ENCODE measurements at places on chromosomes 4 and X. TPM values are rescaled to one million over a fixed set of nuclear protein-coding genes. Genes with fewer than 3 reads are reported as not detected.

DNA sequence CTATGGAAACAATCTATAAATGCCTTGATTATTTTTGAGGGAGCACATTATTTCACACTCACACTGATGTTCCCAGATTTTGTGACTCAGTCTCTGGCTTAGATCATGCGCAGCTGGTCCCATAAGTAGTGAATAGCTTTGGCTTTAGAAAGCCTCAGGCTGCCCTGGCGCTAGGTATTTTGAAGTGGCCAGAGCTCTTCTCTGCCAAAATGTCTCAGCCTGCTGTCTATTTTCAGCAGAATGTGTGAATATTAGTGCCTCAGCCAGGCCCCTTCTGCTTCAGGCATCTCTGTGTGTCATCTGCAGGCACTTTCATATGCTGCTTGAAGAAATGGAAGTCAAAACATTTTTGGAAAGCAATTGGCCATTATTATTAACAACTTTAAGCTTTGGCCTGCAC is 931.0 kb upstream of the INTU start:
- no peaks in the 10 kb centered on the region for H3K27me3 ChIP-seq
- DNase-seq: no peak
- no peak overlapping the region for H3K27ac ChIP-seq

GRCh38 chrX:55489314-55490009 is at the start of gene USP51:
TSS of gene USP51 (minus strand) at chrX:55489848. CDS start at chrX:55488939, 909 bp downstream.
- peaks cover 8% of the 10 kb centered on the region for H3K4me1 ChIP-seq
- H3K27ac ChIP-seq: peak within 1 kb of the TSS; percentile 96
- H3K27me3 ChIP-seq: no peaks in the 10 kb centered on the region
- peak; percentile 91 for DNase-seq

DNA sequence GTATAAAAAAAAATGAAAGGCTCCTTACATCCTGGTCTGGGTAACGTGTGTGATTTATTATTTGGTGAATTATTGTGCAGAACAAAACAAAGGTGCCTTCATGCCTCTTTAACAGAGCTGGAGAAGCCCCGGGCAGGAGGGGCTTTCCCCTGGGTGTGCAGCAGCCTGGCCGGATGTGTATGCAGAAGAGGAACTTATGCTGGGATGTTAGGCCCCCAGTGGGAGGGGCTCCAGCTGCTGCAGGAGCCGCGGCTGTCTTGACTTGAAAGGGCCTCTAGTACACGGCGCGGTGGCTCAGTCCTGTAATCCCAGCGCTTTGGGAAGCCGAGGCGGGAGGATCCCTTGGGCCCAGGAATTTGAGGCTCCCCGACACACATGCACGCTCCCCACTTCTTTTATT is 16.0 kb downstream of the CCNQ start:
- DNase-seq: no peak
- no peaks in the 10 kb centered on the region for H3K4me1 ChIP-seq
- no peaks in the 10 kb centered on the region for H3K27me3 ChIP-seq
- no peaks in the 10 kb centered on the region for H3K36me3 ChIP-seq
- no peak overlapping the region for H3K27ac ChIP-seq

GRCh38 chr4:140829825-140830224 is 73.6 kb upstream of the TBC1D9 start:
- no peaks in the 10 kb centered on the region for H3K36me3 ChIP-seq
- H3K4me3 ChIP-seq: no peak overlapping the region
- no peak overlapping the region for H3K27ac ChIP-seq

DNA sequence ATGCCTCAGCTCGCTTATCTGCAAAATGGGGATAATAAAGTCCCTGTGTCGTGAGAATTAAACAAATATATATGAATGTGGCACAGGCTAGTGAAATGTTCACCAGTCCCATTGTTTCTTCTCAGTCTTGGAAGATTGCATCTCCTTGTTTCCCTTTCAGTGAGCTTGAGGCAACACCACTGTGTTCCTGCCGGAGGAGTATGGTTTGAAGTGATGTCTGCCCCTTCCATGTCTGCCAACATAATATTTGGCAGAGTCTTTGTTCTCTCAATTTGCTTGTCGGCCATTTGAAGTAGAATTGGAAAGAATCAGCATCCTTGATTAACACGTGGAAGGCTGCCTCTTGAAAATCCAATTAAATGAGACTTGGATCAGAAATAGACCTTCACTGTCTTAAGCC is 1088.5 kb upstream of the INTU start:
- no peak overlapping the region for H3K27ac ChIP-seq
- no peaks in the 10 kb centered on the region for H3K4me1 ChIP-seq
- H3K4me3 ChIP-seq: no peak overlapping the region
- DNase-seq: no peak
- H3K36me3 ChIP-seq: no peaks in the 10 kb centered on the region

GRCh38 chr4:184849185-184849584 is 23.4 kb upstream of the ACSL1 start:
- no peak for DNase-seq
- H3K27ac ChIP-seq: no peak overlapping the region
- H3K27me3 ChIP-seq: no peaks in the 10 kb centered on the region
- no peak overlapping the region for H3K4me3 ChIP-seq
- H3K4me1 ChIP-seq: peaks cover 8% of the 10 kb centered on the region

GRCh38 chr4:149047368-149047767 is 605.2 kb upstream of the NR3C2 start:
- H3K27ac ChIP-seq: no peak overlapping the region
- H3K36me3 ChIP-seq: no peaks in the 10 kb centered on the region
- H3K4me3 ChIP-seq: no peak overlapping the region

DNA sequence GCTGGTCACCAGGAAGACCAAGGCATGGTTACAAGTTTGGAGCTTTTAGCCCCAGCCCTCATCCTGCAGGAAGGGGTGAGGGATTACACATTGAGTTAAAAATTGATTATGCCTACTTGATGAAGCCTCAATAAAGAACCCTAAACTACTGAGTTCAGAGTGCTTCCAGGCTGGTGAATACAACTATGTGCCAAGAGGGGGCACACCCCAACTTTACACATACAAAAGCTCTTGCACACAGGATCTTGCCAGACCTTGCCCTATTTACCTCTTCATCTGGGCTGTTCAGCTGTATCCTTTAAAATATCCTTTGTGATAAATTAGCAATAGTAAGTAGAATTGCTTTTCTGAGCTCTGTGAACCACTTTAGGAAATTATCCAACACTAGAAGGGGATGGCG is 489.3 kb downstream of the INPP4B start:
- H3K27me3 ChIP-seq: no peaks in the 10 kb centered on the region
- H3K4me1 ChIP-seq: peaks cover 21% of the 10 kb centered on the region
- no peak overlapping the region for H3K27ac ChIP-seq
- H3K36me3 ChIP-seq: no peaks in the 10 kb centered on the region
- no peak overlapping the region for H3K4me3 ChIP-seq

GRCh38 chr4:82593411-82593810 is 31.6 kb upstream of the TMEM150C start:
- no peaks in the 10 kb centered on the region for H3K4me1 ChIP-seq
- H3K4me3 ChIP-seq: no peak overlapping the region
- no peaks in the 10 kb centered on the region for H3K36me3 ChIP-seq
- H3K27me3 ChIP-seq: no peaks in the 10 kb centered on the region
- no peak for DNase-seq

GRCh38 chrX:70476934-70477733 is 32.5 kb downstream of the DLG3 start:
- peak overlapping the region; percentile 61 for H3K27ac ChIP-seq
- H3K4me1 ChIP-seq: peaks cover 31% of the 10 kb centered on the region
- no peak for DNase-seq
- no peak overlapping the region for H3K4me3 ChIP-seq
- no peaks in the 10 kb centered on the region for H3K27me3 ChIP-seq

DNA sequence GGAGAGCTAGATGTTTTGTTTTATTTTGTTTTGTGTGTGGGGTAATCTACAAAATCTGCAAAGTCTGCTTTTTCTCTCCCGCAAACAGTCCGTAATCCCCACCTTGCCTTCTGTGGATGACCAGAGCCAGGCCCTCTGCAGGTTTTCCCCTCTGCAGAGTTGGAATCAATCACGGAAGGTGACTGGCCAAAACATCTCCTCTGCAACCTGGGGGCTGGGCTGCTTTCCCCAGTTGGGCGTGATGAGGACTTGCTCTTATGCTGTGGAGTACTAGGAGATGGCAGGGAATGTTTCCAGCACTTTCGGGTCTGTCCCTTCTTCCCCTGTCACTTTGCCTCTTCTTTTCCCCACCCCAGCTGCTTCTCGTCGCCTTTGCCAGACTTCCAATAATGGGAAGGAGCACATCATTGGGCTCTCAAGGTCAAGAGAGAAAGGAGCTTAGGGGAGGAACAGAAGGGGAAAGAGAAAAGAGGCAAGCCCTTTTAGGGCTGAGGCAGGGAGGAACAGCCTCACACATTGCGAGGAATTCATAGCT is 1.1 kb downstream of the TMEM35A start:
- H3K4me1 ChIP-seq: no peaks in the 10 kb centered on the region
- DNase-seq: no peak
- no peak overlapping the region for H3K27ac ChIP-seq

GRCh38 chrX:77442728-77443127 is 4.5 kb upstream of the FGF16 start:
- no peaks in the 10 kb centered on the region for H3K36me3 ChIP-seq
- H3K4me1 ChIP-seq: peaks cover 5% of the 10 kb centered on the region
- DNase-seq: no peak
- H3K4me3 ChIP-seq: no peak overlapping the region
- no peaks in the 10 kb centered on the region for H3K27me3 ChIP-seq

GRCh38 chrX:95101851-95102390 is 1427.9 kb downstream of the FAM133A start:
- H3K27ac ChIP-seq: no peak overlapping the region
- no peaks in the 10 kb centered on the region for H3K27me3 ChIP-seq
- no peaks in the 10 kb centered on the region for H3K36me3 ChIP-seq
- H3K4me3 ChIP-seq: no peak overlapping the region
- no peaks in the 10 kb centered on the region for H3K4me1 ChIP-seq
- no peak for DNase-seq

- H3K27ac ChIP-seq: no peak overlapping the region
- H3K27me3 ChIP-seq: no peaks in the 10 kb centered on the region
- H3K36me3 ChIP-seq: no peaks in the 10 kb centered on the region
- H3K4me3 ChIP-seq: no peak overlapping the region
- DNase-seq: no peak
These were observed 307.4 kb downstream of the RAB28 start for GRCh38 chr4:13176741-13177142.

DNA sequence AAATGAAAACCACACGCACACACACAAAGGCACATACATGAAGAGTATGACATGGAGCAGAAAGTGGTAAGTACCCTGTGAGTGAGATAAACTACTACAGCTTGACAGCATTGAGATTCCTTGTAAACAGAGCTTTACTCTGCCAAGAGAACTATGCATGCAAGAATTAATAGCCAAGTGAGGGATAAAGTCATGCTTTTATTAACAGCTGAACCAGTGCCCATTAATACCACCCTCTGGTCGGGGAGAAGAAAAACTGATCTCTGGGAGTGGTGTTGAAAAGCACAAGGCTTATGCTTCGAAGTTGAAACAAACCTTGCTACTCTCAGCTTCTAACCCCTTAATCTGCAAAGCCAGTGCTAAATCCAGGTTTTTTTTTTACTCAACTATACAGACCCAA is 95.9 kb upstream of the C1QTNF7 start:
- no peaks in the 10 kb centered on the region for H3K36me3 ChIP-seq
- DNase-seq: no peak
- H3K4me1 ChIP-seq: peaks cover 15% of the 10 kb centered on the region

- no peaks in the 10 kb centered on the region for H3K4me1 ChIP-seq
- no peak overlapping the region for H3K27ac ChIP-seq
- no peak overlapping the region for H3K4me3 ChIP-seq
- DNase-seq: no peak
- no peaks in the 10 kb centered on the region for H3K27me3 ChIP-seq
These were observed 224.8 kb downstream of the GRID2 start for GRCh38 chr4:92528541-92528940.

DNA sequence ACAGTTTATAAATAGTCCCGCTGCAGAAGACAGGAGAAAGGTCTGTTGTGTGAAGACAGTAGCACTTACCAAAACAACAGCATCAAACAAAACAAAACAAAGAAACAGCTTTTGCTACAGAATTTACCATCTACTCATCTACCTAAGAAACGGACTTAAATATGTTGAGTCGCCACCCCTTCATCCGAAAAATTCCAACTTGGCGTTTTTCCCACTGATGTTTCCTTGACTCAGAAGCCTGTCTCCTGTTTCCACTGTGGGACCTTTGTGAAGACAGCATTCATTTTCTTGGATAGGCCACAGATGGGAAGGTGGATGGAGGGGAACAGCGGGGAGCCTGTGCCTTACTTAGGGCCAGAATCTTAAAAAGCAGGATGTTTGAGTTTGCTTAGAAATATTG is 1.3 kb upstream of the ITM2A start:
- no peak for DNase-seq
- no peak overlapping the region for H3K4me3 ChIP-seq
- H3K27me3 ChIP-seq: no peaks in the 10 kb centered on the region
- no peaks in the 10 kb centered on the region for H3K36me3 ChIP-seq
- H3K4me1 ChIP-seq: no peaks in the 10 kb centered on the region
- H3K27ac ChIP-seq: no peak overlapping the region

GRCh38 chrX:119726900-119727555 is 31.4 kb upstream of the SOWAHD start:
- no peaks in the 10 kb centered on the region for H3K4me1 ChIP-seq
- H3K27me3 ChIP-seq: no peaks in the 10 kb centered on the region
- no peak overlapping the region for H3K27ac ChIP-seq

GRCh38 chr4:182929296-182929695 is 12.1 kb upstream of the DCTD start:
- no peaks in the 10 kb centered on the region for H3K27me3 ChIP-seq
- DNase-seq: no peak
- H3K4me3 ChIP-seq: no peak overlapping the region
- H3K27ac ChIP-seq: no peak overlapping the region
- no peaks in the 10 kb centered on the region for H3K36me3 ChIP-seq
- no peaks in the 10 kb centered on the region for H3K4me1 ChIP-seq

- no peaks in the 10 kb centered on the region for H3K36me3 ChIP-seq
- no peaks in the 10 kb centered on the region for H3K4me1 ChIP-seq
- no peaks in the 10 kb centered on the region for H3K27me3 ChIP-seq
- no peak overlapping the region for H3K4me3 ChIP-seq
- no peak for DNase-seq
These were observed 53.5 kb upstream of the NPFFR2 start for GRCh38 chr4:71978210-71978835.

- H3K27me3 ChIP-seq: no peaks in the 10 kb centered on the region
These were observed 436.7 kb upstream of the AADAT start for GRCh38 chr4:170526471-170526870.

DNA sequence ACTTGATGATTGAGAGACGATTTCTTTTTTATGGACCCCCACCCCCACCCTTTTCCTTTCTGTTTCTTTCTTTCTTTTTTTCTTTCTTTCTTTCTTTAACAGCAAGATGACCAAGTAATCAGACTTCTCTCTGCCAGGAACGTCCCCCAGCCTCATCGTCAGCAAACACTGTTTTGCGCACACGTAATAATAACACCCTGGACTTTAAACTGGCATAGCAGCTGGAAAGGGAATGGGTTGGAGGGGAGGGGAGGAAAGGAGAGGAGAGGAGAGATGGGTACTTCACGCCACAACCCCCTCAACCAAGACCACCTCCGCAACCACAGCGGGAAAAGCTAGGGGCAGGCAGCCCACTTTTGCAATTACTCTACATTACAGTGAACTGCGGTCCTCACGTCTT is 1.1 kb downstream of the GABRA2 start:
- DNase-seq: no peak
- no peak overlapping the region for H3K27ac ChIP-seq
- no peaks in the 10 kb centered on the region for H3K36me3 ChIP-seq
- H3K27me3 ChIP-seq: no peaks in the 10 kb centered on the region
- H3K4me3 ChIP-seq: peak overlapping the region; percentile 37

The CXXC4 gene
- 0.74 TPM for total RNA-seq

The PAGE2B gene
- total RNA-seq: not detected

The LNX1 gene
- 11.8 TPM for total RNA-seq

The JCHAIN gene
- total RNA-seq: 2.7 TPM

The SPOCK3 gene
- 0.74 TPM for total RNA-seq

The TMEM128 gene
- 15.2 TPM for total RNA-seq

The RPL10 gene
- total RNA-seq: 3,948 TPM

The AR gene
- 35.1 TPM for total RNA-seq

The ADAMTS3 gene
- 2.7 TPM for total RNA-seq

The ZMAT1 gene
- total RNA-seq: 8.3 TPM

Measured in vagina (tissue), 2 donors.